ENCODE measurements at places on chromosomes 11 and 22.

DNA sequence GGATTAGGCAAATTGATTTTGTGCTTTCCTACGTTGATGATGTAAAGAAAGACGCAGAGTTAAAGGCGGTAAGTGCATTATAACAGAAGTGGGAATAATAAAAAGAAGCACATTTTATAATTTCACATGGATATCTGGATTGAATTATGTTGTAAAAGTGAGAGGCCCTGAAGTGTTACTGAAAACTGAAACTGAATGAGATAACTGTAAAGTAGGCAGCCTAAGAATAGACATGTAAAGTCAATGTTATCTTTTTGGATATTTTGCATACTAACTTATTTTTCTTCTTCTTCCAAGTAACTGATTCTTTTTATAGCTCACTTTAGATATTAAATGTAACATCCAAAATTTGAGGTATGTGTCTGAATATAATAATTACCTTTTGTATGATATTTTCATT, 28.3 kb downstream of the ANO5 start:
- DNase-seq, result no peak

DNA sequence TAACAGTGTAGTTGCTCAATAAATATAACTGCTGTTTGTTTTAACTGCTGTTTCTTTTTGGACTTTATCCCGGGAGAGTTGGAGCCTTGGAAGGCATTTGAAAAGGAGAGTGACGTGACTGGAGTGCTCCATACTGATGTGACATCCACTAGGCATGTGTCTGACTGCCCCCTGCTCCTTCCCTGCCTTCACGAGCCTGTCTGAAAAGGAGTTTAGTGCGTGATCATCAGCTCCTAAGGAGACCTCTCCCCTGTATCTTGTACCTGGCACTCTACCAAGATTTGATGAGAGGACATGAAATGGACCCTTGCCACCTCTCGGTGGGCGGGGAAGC, 22.9 kb downstream of the ZBTB16 start:
- DNase-seq, result no peak

- DNase-seq, result no peak
Measured at GRCh38 chr11:76806608-76807205, 23.6 kb downstream of the TSKU start.

- no peak for DNase-seq
Measured at GRCh38 chr11:107804971-107805370, 53.6 kb downstream of the SLC35F2 start.

DNA sequence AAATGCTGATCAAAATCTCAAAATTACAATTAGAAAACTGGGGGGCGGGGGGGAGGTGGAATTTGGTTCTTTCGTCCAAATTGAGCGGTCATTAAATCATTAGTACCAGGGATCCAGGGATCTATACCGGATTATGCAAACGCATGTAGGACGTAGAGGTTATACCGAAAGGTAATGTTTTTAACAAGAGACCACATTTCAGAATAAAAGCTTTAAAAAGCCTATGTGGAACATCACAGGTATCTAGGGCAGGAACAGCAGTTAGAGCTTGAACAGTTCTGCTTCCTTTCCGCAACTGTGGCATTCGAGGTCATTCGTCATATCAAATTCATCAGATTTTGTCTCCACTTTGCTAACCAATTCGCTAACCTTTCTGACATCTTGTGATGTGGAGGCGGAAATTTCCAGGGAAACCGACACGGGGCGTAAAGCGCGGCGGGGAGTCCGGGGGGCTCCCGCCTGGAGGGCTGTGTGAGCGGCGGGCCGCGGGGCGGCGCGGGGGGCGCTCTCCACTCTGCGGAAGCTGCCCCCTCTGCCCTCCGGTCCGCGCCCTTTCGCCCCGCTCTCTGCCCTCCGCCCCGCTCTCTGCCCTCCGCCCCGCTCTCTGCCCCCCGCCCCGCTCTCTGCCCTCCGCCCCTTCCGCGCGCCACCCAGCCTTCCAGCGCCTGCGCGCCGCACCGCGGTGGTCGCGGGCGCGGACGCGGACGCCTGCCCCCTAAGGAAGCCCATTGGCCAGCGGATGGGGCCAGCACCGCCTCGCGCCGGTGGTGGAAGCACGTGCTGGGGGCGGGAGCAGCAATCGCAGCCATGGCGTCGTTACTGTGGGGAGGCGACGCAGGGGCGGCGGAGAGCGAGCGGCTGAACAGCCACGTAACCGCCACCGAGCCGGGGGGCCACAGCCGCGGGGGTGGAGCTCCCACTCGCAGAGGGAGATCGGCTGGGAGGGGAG, at the start of gene DDX25:
Gene DDX25, plus strand, starts transcription at position 798 of the 949 bp plus-strand sequence. Its CDS starts 10 bp downstream, at position 808.
- peak; percentile 69 for DNase-seq

Data from activated effector memory CD4-positive, alpha-beta T cell treated with anti-CD3 and anti-CD28 coated beads, Interleukin-2, amount 50 U/mL, for 16 hours (primary cell).